CD14-positive monocyte (primary cell): ENCODE measurements at places on chromosomes 2 and 18.

DNA sequence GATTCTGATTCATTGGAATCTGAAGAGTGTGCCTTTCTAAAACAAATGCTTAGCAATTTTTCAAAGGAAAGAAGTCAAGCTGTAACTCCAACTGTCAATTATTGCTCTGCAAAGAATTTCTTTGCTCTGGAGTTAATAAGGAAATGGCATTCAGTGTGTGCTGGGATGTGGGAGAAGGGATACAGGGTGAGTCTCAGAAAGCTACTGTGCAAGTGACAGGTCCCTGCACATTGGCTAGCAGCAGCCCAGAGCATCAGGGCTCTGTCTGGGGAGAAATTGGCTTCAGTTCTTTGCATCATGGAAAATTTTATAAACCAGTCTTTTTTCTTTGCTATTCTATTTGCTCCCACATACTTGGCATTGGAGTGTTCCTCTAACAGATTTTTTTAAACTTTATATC lies 1.1 kb upstream of the SYT4 start:
- no peak overlapping the region for H3K4me3 ChIP-seq
- no peak overlapping the region for H3K27ac ChIP-seq
- H3K27me3 ChIP-seq: peaks cover 3% of the 10 kb centered on the region
- H3K36me3 ChIP-seq: no peaks in the 10 kb centered on the region

DNA sequence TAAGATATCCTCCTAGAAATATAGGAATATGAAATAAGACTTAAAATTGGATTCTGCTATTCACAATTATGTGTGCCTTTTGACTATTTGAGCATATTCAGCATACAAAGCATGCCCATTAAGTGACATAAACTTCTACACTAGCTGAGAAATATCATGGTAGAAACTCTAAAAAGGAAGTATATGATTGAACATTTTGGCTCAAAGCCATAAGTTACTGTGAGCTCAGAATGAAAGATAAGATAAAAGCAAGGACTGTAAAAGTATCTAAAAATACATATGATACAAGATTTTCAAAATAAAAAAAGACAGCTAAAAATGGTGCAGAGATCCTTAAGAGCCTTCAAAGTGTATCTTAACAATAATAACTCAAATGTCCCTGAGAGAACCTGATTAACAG lies 340.5 kb upstream of the SLC39A10 start:
- no peaks in the 10 kb centered on the region for H3K36me3 ChIP-seq
- H3K4me1 ChIP-seq: no peaks in the 10 kb centered on the region
- no peak for DNase-seq

- no peaks in the 10 kb centered on the region for H3K4me1 ChIP-seq
- H3K27me3 ChIP-seq: no peaks in the 10 kb centered on the region
- H3K36me3 ChIP-seq: peaks cover 17% of the 10 kb centered on the region
- no peak overlapping the region for H3K4me3 ChIP-seq
- no peak for DNase-seq
- no peak overlapping the region for H3K27ac ChIP-seq
These were observed 79.1 kb downstream of the TTC27 start for GRCh38 chr2:32706815-32707579.

DNA sequence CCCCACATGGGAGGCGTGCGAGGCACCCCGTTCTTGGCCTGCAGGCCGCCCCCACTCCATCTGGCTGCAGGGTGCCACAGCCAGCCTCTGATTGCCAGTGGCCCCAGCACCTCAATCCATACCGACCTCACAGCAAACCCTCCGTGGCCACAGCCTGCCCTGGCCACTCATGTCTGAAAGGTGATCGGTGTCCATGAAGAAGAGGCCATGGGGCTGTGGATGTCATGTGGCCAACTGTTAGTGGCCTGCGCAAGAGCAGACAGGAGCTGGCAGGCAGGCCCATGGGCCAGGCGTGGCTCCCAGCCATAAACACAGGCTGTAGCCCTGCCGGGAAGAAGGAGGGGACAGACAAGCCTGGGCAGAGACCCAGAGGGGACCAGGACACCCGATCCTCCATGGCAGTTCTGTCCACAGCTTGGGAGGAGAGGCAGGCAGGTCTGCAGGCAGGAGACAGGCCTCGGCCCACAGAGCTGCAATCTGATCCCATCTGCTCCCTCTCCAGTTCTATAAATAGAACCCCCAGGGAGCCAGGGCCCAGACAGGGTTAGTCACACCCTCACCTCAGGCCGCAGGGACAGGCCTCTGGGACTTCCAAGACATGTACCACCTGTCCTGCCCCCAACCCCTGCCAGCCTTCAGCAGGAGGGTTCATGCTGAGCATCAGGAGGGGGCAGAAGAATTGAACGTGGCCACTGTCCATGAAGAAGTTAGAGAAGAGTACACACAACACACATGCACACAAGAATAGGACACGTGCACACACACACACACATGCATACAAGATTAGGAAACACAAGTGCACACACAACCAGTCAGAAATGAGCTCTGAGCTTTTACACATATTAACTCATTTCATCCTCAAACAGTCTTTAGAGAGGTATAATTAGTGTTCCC lies 16.9 kb downstream of the STEAP3 start:
- H3K4me1 ChIP-seq: no peaks in the 10 kb centered on the region
- no peak overlapping the region for H3K4me3 ChIP-seq
- H3K27ac ChIP-seq: no peak overlapping the region

- no peaks in the 10 kb centered on the region for H3K27me3 ChIP-seq
- H3K4me3 ChIP-seq: no peak overlapping the region
- H3K36me3 ChIP-seq: no peaks in the 10 kb centered on the region
- H3K27ac ChIP-seq: peak overlapping the region; percentile 91
- H3K4me1 ChIP-seq: peaks cover 46% of the 10 kb centered on the region
These were observed 24.5 kb upstream of the HPCAL1 start for GRCh38 chr2:10278029-10278762.
